ENCODE measurements at places on chromosomes 2 and 18. TPM values are rescaled to one million over a fixed set of nuclear protein-coding genes. Genes with fewer than 3 reads are reported as not detected.

LIMS3 gene
- 3.3 TPM for total RNA-seq

SNORC gene
- total RNA-seq: 1.9 TPM

AQP12A gene
- total RNA-seq: not detected

DNA sequence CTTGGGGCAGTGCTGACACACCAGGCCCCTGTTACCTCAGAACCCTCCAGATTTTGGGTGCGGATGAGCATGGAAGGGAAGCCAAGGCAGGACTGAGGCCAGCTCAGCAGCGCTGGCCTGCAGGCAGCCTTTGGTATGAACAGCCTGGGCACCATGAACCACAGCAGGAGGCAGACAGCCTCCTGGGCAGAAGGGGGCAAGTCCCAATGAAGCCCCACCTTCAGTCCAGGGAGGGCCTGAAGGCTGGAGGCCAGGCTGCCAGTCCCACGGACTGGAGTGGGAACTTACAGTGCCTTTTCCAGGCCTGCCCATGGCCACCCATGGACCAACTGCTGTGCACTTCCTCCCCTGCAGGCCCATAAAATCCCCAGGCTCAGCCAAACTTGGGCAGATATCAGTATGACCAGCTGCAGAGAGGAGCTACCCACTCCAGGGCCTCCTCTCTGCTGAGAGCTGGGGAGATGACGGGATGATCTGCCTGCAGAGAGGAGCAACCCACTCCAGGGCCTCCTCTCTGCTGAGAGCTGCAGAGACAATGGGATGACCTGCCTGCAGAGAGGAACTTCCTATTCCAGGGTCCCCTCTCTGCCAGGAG, 74.7 kb downstream of the NEURL3 start:
- peaks cover 10% of the 10 kb centered on the region for H3K4me1 ChIP-seq
- H3K4me3 ChIP-seq: no peak overlapping the region
- DNase-seq: no peak
- peaks cover 11% of the 10 kb centered on the region for H3K36me3 ChIP-seq

DNA sequence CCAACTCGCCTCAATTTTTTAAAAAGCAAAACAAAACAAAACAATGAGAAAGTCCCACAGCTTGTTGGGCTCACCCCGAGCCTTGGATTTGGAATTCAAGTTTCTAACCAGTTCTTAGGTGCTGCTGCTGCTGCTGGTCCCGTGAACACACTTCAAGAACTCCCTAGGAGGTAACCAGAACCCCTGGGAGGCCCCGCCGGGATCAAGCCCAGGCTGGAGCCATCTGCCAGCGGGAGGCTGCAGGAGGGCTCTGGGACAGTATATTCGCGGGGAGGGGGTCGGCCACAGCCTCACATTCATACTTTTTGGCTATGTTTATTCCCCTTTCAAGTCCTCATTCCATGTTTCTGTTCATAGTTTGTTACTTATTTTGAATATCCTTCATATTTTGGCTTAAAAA, 223.4 kb downstream of the TFCP2L1 start:
- H3K4me1 ChIP-seq: no peaks in the 10 kb centered on the region
- H3K27me3 ChIP-seq: peaks cover 1% of the 10 kb centered on the region
- H3K4me3 ChIP-seq: no peak overlapping the region
- H3K36me3 ChIP-seq: no peaks in the 10 kb centered on the region

GRCh38 chr2:26685341-26685740, 7.2 kb upstream of the KCNK3 start:
- no peak overlapping the region for H3K27ac ChIP-seq
- peaks cover 36% of the 10 kb centered on the region for H3K27me3 ChIP-seq
- H3K36me3 ChIP-seq: no peaks in the 10 kb centered on the region
- H3K4me1 ChIP-seq: no peaks in the 10 kb centered on the region
- DNase-seq: no peak

Measured in activated CD4-positive, alpha-beta memory T cell treated with anti-CD3 and anti-CD28 coated beads, Interleukin-2, amount 10 ng/mL, durations not matched to agents 7 days and 5 days (primary cell).